Kidney (tissue), 22 donors: ENCODE measurements at places on chromosomes 1 and 21.

DNA sequence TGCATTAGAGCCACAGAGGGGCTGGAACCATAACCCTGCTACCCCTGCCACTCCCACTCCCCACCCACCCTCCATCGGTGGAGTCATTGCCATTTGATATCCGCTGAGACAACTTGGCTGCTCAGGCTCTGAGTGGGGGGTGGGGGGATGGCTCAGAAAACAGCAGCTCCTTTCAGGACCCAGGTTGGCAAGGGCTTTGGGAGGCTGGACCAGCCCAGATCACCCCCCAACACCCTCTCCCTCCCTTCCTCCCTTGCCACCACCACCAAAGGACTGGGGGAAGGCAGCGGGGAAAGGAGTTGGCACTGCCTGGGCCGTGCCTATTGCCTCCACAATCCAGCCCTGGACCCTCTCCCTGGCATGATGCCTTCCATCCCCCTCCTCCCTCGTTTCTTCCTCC is 1.7 kb downstream of the KCNJ10 start:
- no peak for DNase-seq

- no peak for DNase-seq
Observed at GRCh38 chr21:35225573-35225972, 176.5 kb upstream of the RUNX1 start.

GRCh38 chr21:34967509-34968289 is 81.4 kb downstream of the RUNX1 start:
- DNase-seq: no peak

GRCh38 chr1:31154632-31155215 is 85.0 kb downstream of the NKAIN1 start:
- DNase-seq: peak; percentile 97

DNA sequence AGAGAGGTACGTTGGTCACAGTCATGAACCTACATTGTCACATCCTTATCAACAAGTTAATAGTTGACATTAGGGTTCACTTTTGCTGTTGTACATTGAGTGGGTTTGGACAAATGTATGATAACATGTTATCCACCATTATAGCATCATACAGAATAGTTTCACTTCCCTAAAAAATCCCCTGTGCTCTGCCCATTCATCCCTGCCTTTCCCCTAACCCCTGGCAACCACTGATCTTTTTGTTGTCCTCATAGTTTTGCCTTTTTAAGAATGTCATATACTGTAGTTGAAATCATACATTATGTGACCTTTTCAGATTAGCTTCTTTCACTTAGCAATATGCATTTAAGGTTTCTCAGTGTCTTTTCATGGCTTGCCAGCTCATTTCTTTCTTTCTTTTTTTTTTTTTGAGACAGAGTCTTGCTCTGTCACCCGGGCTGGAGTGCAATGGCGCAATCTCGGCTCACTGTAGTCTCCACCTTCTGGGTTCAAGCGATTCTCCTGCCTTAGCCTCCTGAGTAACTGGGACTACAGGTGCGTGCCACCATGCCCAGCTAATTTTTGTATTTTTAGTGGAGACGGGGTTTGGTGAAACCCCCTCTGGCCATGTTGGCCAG is 50.6 kb downstream of the UCK2 start:
- DNase-seq: no peak

DNA sequence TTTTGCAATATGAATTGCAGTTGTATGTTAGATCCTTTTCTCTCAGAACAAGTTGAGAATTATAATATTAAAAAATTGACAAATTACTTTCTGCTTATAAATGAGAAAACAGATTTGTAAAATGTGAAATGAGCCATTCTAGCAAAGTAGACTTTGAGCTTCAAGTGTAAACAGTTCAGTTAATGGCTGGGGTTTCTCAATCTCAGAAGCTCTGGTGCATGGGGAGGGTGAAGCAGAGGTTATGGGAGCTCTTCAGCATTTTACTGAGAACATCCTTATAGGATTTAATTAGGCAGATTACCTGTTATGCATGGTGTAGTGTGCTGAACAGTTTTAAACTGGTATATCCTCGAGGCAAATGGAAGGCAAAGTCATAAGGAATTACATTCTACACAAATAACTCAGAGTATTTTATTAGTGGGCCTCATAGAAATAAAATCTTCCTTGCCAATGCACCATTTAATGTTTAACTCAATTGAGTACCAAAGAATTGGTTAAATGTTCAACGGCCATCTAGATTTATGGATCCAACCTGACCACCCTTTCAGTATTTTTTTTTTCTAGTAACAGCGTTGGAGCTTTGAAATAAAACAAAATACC is 1143.6 kb upstream of the ADGRL2 start:
- DNase-seq: no peak

DNA sequence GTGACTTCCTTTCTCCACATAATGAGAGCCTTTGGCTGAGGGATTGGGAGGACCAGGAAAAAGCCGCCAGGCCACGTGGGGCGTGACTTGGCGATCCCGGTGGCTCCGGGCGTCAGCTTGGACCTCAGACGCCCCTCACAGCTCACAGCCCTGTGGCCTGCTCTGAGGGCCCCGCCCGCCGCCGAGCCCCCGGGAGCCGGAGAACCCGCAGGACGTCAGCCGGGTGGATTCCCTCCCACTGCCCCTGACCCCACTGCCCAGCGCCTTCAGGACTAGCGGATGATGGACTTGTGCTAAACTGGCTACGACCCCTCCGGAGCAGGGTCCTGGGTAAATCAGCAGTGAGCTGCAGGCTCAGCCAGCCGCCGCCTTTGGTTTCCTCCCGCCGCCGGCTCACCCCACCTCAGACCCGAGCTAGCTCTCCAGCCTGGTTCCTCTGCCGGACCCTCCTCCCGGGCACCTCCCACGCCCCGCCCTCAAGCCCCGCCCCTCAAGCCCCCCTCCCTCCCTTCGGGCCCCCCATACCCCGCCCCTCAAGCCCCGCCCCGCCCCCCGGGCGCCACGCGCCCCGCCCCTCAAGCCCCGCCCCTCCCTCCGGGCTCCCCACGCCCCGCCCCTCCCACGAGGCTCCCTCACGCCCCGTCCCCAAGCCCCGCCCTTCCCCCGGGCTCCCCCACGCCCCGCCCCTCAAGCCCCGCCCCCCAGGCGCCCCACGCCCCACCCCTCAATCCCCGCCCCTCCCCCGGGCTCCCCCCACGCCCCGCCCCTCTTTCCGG is 10.0 kb upstream of the FAAP20 start:
- peak; percentile 97 for DNase-seq

DNA sequence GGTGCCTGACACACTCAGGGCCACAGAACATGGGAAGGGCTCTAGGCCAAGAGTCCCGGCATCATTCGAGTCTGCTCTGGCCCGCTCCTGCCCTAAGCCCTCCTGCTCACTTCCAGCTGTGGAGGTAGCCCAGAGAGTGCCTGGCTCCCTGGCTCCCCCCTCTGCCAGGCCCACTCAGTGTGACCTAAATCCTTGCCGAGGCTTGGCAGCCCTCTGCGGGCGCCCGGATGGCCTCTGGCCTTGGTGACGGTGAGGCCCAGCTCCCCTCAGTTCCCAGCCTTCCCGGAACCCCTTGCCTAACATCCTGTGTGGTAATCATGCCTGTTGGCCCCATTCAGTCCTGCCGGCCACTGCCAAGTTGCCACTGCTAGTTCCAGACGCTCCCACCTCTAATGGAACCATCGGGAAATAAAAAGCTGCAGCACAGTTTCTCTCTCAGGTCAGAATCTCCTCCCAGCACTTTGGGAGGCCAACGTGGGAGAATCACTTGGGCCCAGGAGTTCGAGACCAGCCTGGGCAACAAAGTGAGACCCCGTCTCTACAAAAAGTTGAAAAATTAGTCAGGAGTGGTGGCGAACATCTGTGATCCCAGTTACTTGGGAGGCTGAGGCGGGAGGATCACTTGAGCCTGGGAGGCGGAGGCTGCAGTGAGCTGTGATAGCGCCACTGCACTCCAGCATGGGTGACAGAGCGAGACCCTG is 1.2 kb upstream of the H6PD start:
- DNase-seq: no peak

DNA sequence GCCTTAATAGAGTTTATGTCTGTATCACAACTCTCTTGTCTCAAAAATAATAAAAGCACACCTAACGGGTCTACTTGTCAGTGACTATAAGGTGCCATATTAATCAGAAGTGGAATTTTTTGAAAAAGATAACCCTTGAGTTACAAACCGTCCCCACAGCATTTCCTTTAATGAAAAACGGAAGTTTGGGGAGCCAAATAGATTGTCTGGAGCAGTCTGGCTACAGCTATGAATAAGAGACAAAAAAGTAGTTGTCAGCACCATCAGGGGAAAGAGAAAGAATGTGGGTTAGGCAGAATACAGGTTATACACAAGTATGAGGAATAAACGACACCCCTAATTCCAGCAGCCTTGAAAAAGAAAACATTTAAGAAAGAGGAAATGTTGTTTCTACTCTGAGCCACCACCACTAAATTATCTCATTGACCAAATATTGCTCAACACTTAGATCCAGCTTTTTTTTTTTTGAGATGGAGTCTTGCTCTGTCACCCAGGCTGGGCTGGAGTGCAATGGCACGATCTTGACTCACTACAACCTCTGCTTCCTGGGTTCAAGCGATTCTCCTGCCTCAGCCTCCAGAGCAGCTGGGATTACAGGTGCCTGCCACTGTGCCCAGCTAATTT is 29.4 kb upstream of the USP24 start:
- no peak for DNase-seq

- DNase-seq: no peak
Observed at GRCh38 chr1:190169311-190170067, 308.2 kb downstream of the BRINP3 start.

DNA sequence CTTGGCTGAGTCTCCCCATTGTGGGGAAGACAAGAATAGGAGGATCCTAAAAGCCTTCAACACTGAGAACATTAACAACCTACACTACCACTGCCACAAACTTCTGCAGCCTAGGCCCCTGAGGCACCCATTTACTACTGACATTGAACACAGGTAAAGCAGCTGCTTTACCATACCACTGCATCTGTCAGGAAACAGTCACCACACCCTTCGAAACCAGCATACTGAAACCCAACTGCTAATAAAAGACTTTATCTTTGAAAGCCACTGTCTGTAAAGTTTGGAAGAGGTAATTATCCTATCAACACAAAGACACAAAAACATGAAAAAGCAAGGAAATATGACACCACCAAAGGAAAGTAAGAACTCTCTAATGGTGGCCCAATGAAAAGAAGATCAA is 7.4 kb downstream of the IFNAR1 start:
- no peak for DNase-seq

GRCh38 chr1:184792450-184792969 is 37.9 kb upstream of the EDEM3 start:
- DNase-seq: peak; percentile 13

DNA sequence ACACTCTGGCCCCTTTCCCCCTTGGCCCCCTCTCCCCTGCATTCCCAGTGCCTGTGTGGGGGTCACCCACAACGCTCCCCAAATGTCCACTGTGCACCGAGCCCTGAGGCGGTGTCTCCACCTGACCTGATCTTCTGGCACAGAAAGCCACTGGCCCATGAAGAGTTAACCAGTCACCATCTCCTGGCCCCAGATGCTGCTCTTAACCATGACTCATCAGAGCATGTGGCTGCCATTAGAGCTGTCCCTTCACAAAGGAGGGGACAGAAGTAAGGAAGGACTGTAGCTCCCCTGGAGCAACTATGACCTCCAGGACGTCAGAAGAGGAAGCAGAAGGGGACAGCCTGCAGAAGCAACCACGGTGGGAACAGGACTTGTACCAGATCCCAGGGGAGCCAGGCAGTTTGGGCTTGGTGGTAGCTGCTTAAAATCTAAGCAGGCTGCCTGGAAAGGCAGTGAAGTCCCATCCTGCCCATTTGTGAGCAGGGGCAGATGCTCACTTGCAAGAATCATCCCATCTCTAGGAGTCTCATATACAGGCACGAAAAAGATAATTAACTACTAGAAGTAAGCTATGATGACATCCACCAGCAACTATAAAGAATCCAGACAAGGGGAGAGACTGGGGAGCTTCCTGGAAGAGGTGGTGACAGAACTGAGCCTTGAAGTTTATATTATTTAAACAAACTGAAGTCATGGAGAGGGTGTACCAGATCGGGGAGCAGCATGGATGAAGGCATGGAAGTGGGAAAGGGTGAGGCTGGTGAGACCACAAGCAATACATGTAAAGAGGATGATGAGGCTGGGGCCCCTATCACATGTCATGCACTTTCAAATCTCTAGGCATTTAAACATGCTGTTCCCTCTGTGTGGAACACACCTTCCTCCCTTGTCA is 1.1 kb upstream of the TTC39A start:
- DNase-seq: peak; percentile 76

DNA sequence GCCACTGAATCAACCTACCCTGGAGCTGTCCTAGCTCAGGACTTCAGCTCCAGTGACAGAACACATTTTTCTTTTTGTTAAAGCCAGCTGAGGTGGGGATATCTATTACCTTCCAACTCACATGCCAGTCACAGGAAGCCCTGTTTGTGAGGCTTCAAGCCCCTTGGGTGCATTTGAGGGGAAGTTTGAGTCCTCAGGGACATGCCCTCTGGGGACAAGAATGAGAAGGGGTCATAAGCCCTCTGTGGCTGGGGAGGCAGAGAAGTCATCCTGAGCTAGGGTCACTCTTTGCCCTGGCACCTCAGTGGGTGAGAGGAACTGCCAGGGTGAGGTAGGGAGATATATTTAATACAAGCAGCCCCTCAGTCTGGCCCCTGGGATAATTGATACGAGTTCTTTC is 33.5 kb upstream of the CLDN14 start:
- no peak for DNase-seq

GRCh38 chr1:152461544-152461943 is 47.5 kb upstream of the CRNN start:
- peak; percentile 75 for DNase-seq

DNA sequence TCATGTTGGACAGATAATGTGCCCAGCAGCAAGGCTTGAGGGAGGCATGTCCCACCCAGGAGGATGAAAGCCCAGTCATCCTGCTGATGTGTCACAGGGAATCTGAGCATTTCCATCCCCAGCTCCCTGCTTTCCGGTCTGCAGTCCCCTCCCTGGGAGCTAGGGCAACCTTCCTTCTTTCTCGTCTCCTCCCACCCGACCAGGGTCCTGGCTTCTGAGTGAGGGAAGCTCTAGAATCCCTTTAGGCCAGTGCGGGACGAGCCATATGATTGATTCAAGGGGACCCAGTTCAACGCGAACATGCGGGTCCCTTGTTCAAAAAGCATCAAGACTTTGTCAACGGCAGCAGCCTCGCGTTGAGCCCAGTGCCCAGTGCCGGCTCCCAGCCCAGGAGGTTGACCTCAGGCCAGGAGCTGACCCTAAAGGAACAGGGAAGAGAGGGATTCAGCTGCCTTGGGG is 96.7 kb upstream of the TMPRSS2 start:
- DNase-seq: peak; percentile 28

DNA sequence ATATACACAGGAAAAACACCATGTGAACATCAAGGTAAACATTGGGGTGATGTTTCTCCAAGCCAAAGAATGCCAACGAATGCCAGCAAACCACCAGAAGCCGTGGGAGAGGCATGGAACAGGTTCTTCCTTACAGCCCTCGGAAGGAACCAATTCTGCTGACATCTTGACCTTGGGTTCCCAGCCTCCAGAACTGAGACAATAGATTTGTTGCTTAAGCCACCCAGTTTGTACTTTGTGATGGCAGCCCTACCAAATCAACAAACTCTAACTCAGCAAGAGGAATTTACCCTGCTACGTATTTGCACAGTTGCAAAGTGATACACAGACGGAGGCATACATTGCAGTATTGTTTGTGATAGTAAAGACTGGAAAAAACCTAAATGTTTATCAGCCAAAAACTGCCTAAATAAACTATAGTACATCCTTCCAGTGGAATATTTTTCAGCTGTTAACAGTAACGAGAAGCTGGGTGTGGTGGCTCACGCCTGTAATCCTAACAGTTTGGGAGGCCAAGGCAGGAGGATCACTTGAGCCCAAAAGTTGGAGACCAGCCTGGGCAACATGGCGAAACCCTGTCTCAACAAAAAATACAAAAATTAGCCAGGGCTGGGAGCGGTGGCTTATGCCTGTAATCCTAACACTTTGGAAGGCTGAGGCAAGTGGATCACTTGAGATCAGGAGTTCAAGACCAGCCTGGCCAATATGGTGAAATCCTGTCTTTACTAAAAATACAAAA is 12.5 kb upstream of the ZC3H12A start:
- no peak for DNase-seq
